ENCODE measurements at places on chromosomes 12 and 14.

GRCh38 chr14:100128688-100129087 is 30.8 kb downstream of the DEGS2 start:
- peak overlapping the region; percentile 13 for H3K27ac ChIP-seq
- no peaks in the 10 kb centered on the region for H3K36me3 ChIP-seq
- DNase-seq: no peak
- H3K4me3 ChIP-seq: no peak overlapping the region
- no peaks in the 10 kb centered on the region for H3K27me3 ChIP-seq

- H3K27me3 ChIP-seq: no peaks in the 10 kb centered on the region
- no peaks in the 10 kb centered on the region for H3K36me3 ChIP-seq
- H3K4me1 ChIP-seq: no peaks in the 10 kb centered on the region
- H3K4me3 ChIP-seq: no peak overlapping the region
These were observed 67.6 kb upstream of the GPATCH2L start for GRCh38 chr14:76083796-76084765.

DNA sequence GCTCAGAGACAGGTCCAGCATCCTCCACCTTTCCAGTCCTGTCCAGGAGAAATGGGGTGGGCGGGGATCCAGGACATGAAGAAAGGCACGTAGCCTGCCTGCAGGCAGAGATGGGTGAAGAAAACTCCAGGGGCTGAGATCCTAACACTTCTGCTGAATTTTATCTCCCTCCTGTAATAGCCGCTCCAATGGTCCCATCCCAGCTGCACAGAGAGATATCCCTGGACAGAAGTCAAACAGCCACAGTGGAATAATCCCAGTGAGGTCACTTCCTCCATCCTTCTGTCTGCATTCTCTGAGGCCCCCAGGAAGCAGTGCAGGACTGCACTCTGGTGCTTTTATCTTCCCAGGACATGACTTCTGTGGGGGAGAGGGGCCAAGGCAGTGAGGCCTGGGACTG is 26.3 kb downstream of the KRT18 start:
- no peak overlapping the region for H3K4me3 ChIP-seq
- peaks cover 33% of the 10 kb centered on the region for H3K4me1 ChIP-seq
- H3K27me3 ChIP-seq: no peaks in the 10 kb centered on the region
- no peak for DNase-seq
- peak overlapping the region; percentile 85 for H3K27ac ChIP-seq

GRCh38 chr12:67765776-67766766 is 117.5 kb downstream of the DYRK2 start:
- H3K27me3 ChIP-seq: no peaks in the 10 kb centered on the region
- no peak for DNase-seq
- no peaks in the 10 kb centered on the region for H3K36me3 ChIP-seq
- H3K4me3 ChIP-seq: no peak overlapping the region
- no peaks in the 10 kb centered on the region for H3K4me1 ChIP-seq
- H3K27ac ChIP-seq: no peak overlapping the region

DNA sequence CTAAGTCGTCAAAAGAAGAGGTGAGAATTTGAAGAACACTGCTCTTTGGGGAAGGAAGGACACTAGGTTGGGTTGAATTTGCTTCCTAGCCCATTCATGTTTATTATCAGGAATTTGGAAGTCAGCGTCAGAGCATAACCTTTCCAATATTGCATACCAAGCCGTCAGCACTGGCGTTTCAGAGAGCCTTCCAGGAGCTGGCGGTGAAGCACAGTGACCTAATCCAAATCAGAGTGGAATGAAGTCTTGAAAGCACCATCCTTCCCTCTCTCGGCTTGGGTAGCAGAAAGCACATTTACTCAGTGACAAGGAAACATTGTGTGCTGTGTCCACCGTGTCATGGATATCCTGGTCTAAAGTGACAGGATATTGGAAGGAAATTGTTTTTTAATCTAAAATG is 240.3 kb upstream of the PELI2 start:
- no peaks in the 10 kb centered on the region for H3K36me3 ChIP-seq
- H3K4me3 ChIP-seq: no peak overlapping the region
- H3K4me1 ChIP-seq: no peaks in the 10 kb centered on the region
- no peak overlapping the region for H3K27ac ChIP-seq

DNA sequence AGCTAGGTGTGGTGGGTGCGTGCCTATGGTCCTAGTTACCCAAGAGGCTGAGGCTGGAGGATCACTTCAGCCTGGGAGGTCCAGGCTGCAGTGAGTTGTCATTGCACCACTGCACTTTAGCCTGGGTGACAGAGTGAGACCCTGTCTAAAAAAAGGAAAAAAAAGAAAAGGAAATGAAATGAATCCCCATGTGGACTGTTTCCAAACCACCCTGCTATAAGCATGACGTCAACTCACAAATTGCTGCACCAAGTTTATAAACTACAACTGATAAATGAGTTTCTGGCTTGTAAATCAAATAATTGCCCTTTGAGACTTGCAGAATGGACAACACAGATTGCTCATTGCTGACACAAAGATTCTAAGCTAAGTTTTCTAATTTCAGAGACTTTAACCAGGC is 51.0 kb upstream of the STK38L start:
- H3K27ac ChIP-seq: no peak overlapping the region
- no peak overlapping the region for H3K4me3 ChIP-seq
- no peak for DNase-seq
- no peaks in the 10 kb centered on the region for H3K36me3 ChIP-seq
- H3K4me1 ChIP-seq: no peaks in the 10 kb centered on the region

DNA sequence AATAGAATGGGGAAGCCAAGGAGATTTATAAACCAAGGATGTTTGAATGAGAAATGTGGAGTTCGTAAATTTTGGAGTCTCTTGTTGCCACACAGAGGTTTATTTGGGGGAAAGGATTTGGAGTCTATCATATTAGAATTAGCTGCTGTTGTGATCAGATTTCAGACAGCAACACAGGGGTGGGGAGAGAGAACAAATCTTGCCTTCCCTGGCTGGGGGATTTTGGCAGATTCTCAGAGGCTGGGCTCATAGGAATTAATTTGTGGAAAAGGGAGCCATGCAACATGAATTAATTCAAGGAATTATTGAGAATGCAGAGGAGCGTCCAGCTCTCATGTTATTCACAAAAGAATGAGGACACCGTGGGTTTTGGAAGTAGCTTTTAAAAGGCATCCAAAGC is 73.9 kb upstream of the PRMT8 start:
- no peaks in the 10 kb centered on the region for H3K4me1 ChIP-seq
- no peak overlapping the region for H3K4me3 ChIP-seq
- no peak overlapping the region for H3K27ac ChIP-seq
- DNase-seq: no peak
- no peaks in the 10 kb centered on the region for H3K36me3 ChIP-seq

DNA sequence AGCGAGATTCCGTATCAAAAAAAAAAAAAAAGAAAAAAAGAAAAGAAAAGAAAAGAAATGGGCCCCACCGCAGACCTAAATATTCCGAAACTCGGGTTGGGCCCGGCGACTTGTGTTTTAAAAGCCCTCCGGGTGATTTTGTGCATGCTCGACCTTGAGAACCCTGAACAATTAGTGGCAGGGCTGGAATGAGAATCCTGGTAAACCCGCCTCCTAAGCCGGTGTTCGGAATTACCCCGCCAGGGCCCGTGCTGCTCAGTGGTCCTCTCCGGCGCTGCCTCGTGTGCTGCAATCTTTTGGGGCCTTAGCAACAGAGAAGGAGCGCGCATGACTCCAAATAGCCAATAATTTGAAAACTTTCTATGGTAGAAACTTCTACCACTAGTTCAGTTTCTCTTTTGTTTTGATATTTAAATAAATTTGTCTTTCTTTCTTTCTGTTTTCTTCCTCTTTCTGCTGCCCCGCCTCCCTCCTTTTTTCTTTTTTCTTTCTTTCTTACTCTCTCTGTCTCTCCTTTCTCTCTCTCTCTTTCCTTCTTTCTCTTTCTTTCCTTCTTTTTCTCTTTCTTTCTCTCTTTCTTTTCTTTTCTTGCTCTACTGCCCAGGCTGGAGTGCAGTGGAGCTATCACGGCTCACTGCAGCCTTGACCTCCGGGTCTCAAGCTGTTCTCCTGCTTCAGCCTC is 1.5 kb upstream of the GALNT6 start:
- no peak for DNase-seq
- no peaks in the 10 kb centered on the region for H3K36me3 ChIP-seq
- H3K4me1 ChIP-seq: peaks cover 11% of the 10 kb centered on the region
- H3K27ac ChIP-seq: no peak overlapping the region

DNA sequence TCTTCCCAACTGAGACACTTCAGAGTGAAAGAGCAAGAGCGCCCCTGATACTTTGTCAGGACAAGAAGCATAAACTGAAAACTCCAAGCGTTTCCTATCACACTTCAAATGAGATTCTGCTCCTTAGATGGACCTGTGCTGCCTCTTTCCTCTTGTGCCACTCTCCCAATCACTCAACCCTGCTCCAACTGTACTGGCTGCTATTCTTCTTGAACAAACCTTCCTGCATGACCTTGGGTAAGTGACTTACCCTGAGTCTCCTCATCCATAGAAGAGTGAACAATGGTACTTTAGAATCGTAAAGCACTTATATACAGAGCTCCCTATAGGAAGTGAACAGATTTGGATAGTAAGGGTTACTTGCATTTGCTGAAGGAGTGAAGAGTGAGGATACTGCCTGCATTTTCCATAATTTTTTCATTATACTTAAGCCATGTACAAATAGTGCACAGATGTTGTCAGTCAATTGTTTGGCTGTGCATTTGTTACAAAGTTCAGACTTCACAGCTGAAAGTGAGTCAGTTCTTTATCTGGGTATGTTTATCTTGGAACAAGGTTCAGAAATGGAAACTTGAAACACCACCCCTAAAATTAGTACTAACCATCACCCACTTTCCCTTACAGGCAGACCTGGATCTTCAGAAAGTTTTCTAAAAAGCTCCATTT is 10.8 kb downstream of the MTERF2 start:
- H3K4me1 ChIP-seq: peaks cover 60% of the 10 kb centered on the region
- H3K27me3 ChIP-seq: no peaks in the 10 kb centered on the region
- no peaks in the 10 kb centered on the region for H3K36me3 ChIP-seq
- H3K4me3 ChIP-seq: no peak overlapping the region

DNA sequence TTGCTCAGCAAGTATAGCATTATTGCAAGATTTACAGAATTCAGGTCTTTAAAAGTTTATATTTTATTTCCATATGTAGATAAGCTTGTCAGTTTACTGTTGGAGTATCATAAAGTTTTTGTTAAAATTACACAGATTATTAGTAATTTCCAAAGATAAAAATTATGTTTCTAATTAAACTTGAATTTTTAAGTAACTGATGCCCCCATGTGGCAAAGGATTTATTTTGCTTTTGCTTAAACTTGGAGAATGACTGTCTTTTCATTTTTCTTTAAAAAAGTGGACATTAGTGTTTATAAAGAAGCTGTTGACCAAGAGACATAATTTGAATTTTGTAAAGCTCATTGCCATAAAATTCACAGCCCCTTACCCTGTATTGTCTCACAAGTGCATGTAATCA is 45.8 kb downstream of the ETNK1 start:
- no peaks in the 10 kb centered on the region for H3K4me1 ChIP-seq
- H3K27ac ChIP-seq: no peak overlapping the region
- H3K36me3 ChIP-seq: no peaks in the 10 kb centered on the region
- no peaks in the 10 kb centered on the region for H3K27me3 ChIP-seq

- no peak overlapping the region for H3K27ac ChIP-seq
- no peaks in the 10 kb centered on the region for H3K4me1 ChIP-seq
- H3K27me3 ChIP-seq: no peaks in the 10 kb centered on the region
- H3K4me3 ChIP-seq: no peak overlapping the region
- no peaks in the 10 kb centered on the region for H3K36me3 ChIP-seq
- no peak for DNase-seq
These were observed 17.4 kb upstream of the ZDHHC17 start for GRCh38 chr12:76746516-76746915.

DNA sequence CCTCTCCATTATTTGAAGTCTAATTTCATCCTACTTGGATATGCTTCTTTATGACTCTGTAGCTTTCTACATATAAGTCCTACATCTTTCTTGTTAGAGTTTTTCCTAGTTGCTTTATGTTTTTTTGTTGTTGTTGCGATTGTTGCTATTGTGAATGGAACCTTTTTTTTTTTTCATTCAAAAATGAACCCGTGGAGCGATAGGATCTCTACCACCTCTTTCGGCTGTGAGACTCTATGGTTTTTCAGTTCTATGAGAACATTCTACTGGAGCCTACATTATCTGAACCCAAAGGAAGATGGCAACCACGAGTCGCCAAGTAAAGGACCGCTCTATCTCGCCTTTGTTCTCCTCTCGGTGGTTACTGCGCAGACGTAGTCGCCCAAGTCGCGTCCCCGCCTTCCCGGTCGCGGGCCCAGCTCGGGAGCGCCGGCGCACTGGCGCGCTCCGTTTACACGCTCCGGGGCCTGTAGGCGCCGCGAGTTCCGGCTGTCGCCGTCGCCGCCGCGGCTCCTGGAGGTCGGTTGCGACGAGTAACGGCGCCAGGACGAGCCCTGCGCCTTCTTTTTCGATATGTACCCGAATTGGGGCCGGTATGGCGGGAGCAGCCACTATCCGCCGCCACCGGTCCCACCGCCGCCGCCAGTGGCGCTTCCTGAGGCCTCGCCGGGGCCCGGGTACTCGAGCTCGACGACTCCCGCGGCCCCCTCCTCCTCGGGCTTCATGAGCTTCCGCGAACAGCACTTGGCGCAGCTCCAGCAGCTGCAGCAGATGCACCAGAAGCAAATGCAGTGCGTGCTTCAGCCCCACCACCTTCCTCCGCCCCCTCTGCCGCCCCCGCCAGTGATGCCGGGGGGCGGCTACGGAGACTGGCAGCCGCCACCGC is at the start of gene YLPM1:
Gene YLPM1 (plus strand): TSS at position 400 of the 886 bp plus-strand sequence. CDS start 174 bp downstream, at position 574.
- H3K4me3 ChIP-seq: peak within 1 kb of the TSS; percentile 88
- H3K27ac ChIP-seq: peak within 1 kb of the TSS; percentile 75
- DNase-seq: peak; percentile 92
- no peaks in the 10 kb centered on the region for H3K36me3 ChIP-seq

DNA sequence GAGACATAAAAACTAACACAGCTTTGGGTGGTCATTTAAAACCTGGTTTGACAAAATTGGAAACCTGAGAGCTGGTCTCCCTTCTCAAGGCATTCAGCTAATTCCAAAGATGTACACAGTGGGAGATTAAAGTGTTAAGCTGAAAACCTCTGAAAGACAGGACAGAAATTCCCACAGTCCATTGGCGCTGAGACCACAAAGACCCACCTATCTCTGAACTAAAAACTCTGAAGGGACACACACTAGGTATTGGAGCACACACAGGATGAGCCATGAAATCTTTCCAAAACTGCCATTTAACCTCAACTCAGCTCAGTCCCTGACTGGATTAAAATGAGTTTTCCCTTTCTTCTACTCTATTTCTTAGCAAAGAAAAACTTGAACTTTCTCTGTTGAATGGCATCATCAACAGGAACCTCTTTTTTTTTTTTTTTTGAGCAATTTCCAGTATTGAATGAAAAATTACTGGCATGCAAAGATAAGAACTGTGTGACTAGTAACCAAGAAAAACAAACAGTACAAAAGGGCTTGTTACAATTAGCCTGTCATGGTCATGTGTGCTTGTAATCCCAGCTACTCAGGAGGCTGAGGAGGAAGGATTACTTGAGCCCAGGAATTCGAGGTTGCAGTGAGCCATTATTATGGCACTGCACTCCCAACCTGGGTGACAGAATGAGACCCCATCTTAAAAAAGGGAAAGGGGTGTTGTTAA is 82.4 kb downstream of the IPO8 start:
- no peaks in the 10 kb centered on the region for H3K27me3 ChIP-seq
- no peak for DNase-seq
- H3K4me1 ChIP-seq: no peaks in the 10 kb centered on the region
- H3K4me3 ChIP-seq: no peak overlapping the region
- H3K36me3 ChIP-seq: no peaks in the 10 kb centered on the region

Data from thyroid gland (tissue), 4 donors.